Coronary artery (tissue), 2 donors: ENCODE measurements at places on chromosomes 12 and 14.

DNA sequence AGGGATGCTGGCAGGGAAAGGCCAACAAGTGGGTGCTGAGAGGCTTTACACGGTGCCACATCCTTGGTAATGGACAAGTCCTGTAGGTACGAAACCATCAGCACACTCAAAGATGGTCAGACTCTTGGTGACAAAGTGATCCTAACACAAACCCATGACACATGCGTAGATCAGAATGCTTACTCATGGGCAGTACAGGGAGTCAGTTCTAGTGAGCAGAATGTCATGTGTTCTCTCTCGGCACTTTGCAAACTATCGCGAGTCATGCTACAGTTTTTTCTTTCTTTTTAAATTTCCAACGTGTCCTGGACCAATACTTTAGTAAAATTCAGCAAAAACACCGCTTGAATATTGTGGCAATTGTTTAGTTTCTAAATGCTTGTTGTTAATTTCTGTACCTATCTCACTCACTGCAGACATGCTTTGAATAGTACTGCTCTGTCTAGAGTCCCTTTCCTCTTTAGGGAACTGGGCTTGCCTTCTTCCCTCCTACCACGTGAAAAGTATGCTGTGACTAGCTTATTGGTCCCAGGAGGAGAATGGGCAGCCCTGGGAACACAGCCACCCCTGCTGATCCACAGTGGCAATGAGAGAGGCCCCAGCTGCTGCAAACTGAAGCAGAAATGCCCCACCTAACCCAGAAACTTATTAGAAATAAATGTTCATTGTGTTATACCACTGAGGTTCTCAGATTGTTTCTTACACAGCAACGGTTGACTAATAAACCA lies 62.4 kb downstream of the UBR7 start:
- DNase-seq, result no peak

- DNase-seq, result no peak
Observed at GRCh38 chr12:76720068-76720467, 43.8 kb upstream of the ZDHHC17 start.

DNA sequence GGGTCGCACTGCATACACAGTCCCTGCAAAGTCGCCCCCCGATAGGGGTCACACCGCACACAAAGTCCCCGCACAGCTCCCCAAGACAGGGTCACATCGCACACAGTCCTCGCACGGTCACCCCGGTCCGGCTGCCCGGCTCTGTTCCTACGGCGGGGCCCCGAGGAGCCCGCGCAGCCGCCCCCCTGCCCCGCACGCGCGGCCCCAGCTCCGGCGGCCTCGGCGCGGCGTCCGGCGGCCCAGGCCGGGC lies 300 bp downstream of the SSH1 start:
- DNase-seq, result peak; percentile 82

DNA sequence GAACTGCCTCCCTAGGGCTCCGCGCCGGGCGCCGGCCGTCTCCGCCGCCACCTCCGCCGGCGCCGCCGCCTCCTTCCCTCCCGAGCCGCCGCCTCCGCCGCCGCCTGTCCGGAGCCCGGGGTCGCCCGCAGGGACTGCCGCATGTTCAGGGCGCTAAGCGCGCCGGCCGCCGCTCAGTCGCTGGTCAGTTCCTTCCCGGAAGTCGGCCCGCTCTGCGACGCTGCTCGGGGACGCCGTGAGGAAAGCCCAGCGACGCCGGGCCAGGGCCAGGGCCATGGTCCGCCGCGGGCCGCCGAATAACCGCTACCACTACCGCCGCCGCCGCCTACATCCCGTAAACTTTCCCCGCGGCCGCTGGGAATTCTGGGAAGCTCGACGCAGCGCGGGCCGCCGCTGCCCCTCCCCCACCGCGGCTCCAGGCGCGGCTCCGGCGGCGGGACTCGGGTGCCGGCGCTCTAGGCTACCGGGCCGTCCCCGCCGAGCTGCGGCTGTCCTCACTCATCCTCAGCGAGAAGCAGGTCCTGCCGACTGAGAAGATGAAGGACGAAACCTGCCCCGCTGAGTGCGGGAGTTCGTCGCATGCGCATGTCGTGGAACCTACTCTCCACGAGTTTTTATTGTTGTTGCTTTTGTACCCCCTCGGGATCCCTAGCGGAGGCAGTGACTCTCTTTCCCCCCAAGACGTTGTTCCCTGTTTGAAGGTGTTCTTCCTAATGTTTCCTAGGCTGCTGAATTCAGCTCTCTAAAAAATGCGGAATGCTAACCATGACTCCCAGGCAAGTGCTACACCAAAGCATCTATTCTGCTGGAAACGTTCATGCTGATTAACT lies at the start of gene SAV1:
Gene SAV1 (minus strand): TSS at position 311 of the 830 bp plus-strand sequence. CDS start 339 bp downstream, outside the sequence.
- DNase-seq, result peak; percentile 88

DNA sequence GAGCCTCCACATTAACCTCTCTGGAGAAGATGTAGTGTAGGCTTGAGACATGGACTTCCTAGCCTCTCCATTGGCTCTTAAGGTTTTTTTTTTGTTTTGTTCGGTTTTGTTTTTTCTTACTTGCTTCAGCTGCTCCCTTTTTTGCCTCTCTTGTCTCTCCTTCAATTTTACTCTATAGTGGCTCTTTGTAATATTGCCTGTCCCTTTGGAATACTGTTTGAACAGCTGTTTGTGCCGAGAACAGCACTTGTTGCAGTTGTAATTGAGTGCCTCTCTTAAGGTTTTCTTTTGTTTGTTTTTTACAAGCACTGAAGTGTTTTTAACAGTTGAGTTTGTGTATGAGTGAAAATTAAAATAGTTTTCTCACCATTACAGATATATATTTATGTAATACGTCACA lies 567.7 kb downstream of the LRFN5 start:
- no peak for DNase-seq

GRCh38 chr12:130162745-130163460 lies 639 bp downstream of the FZD10 start:
- DNase-seq, result no peak

GRCh38 chr12:107169200-107169599 lies 75.9 kb upstream of the CRY1 start:
- DNase-seq, result no peak

GRCh38 chr12:84842406-84843013 lies 70.1 kb downstream of the SLC6A15 start:
- DNase-seq, result no peak

DNA sequence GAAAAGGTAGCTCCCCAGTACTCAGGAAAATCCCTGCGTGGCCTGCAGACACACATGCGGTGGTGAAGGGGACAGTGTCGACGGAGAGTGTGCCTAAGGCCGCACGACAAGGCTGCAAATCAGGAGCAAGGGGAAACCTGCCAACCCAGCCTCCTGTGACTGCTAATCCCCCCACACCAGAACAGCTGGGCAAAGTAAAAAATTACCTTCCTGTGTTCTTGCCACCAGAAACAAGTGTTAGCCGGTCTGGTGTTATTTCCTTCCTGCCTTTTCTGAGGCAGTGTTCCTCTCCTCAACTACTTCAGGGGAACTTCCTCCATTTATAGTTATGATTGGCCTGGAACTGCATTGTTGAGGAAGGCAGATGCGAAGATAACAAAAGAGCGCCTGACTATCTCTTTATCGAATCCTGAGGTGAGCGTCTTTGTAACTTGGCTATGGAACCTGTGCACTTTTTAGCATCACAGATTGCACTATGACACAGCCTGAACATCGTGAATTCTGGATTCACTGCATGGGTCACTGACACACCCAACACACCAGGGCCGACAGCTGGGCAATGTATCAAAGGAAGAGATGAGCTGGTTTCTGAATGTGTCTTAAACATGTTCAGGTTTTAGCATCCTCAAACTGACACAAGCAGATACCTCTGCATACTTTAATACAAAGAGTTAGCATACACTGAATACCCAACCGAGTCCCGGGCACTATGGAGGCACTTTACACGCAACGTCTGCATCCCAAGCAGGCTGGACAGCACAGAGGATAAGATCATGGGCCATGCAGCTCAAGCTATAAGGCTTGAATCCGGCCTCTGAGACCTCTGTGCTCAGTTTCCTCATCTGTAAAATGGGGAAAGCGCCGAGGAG lies 28.9 kb downstream of the SLC15A4 start:
- no peak for DNase-seq

DNA sequence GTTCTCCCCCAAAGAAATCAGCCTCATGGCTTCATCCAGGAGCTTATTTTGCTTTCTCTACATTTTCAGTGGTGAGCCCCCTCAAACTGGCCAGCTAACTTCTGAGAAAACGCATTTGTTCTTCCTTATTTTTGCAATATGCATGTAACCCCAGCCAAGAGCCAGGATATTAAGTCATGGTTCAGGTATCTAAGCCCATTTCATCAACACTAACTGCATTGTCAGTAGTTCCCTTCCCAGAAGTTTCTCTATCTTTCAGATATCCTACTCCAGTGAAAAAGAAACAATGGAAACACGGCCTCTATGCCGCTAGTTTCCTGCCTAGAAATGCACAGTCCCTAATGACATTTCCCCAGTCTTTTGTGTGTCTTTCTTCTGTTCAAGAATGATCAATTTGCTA lies 102.8 kb upstream of the RASSF8 start:
- no peak for DNase-seq

DNA sequence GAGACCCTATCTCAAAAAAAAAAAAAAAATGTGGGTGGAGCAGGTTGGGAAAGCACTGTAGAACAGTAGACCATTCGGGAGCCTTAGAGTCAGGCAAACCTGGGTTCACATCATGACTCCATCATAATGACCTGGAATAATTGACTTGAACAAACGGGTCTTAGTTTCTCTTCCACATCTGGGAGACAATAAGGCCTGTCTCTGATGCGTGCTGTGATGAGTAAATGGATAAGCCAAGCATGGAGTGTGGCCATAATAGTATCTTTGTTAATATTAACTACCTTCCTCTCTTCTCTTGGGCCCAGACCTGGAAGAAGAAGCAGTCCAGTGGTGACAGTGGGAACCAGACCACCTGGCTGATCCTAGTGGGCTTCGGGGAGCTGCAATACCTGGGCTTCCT lies 54.5 kb downstream of the KANSL2 start:
- no peak for DNase-seq

GRCh38 chr12:53938326-53939140 lies at the start of gene HOXC13:
Gene HOXC13, plus strand, starts transcription at chr12:53938831. Its CDS starts 76 bp downstream, at chr12:53938907.
- no peak for DNase-seq

DNA sequence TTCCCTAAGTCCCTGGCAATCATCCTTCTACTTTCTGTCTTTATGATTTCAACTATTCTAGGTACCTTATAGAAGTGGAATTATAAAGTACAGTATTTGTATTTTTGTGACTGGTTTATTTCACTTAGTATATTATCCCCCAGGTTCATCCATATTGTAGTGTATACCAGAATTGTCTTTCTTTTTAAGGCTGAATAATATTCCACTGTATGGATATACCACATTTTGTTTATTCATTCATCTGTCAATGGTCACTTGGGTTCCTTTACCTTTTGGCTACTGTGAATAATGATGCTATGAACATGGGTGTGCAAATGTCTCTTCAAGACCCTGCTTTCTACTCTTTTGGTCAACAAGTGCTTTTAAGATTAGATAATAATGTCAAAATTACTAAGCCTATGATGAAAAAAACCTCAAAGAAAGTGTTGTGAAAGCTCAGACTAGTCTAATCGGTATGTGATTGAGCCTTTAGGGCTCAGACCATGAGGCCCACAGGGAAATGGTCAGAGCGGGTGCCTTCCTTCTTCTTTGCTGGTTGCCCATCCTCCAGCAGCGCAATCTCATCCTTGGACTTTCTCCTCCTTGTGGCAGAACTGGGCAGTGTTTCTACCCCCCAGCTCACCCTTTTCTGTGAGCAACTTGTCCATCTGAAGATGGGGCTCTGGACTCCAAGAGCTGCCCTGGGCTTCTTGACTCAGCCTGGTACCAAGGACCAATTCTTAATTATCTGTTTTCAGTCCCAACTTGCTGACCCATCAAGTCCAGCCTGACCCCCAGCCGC lies 105.4 kb downstream of the TTC8 start:
- no peak for DNase-seq

DNA sequence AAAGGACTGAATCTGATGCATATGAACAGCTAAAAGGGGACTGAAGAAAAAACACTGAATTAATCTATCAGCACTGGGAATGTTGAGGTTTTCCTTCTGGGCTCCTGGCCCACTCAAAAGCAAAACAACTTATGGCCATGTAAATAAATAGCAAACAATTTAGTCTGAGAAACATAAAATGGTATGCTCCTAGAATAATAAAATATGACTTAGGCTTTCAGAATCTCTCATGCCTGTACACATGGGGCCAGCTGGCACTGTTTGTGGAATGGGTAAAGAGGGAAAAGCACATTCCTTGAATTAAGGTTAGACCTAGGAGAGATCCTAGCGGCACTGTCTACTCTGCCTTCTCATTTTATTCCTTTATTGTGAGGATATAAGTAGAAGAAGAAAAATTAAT lies 6.2 kb downstream of the KLHDC2 start:
- DNase-seq, result no peak

DNA sequence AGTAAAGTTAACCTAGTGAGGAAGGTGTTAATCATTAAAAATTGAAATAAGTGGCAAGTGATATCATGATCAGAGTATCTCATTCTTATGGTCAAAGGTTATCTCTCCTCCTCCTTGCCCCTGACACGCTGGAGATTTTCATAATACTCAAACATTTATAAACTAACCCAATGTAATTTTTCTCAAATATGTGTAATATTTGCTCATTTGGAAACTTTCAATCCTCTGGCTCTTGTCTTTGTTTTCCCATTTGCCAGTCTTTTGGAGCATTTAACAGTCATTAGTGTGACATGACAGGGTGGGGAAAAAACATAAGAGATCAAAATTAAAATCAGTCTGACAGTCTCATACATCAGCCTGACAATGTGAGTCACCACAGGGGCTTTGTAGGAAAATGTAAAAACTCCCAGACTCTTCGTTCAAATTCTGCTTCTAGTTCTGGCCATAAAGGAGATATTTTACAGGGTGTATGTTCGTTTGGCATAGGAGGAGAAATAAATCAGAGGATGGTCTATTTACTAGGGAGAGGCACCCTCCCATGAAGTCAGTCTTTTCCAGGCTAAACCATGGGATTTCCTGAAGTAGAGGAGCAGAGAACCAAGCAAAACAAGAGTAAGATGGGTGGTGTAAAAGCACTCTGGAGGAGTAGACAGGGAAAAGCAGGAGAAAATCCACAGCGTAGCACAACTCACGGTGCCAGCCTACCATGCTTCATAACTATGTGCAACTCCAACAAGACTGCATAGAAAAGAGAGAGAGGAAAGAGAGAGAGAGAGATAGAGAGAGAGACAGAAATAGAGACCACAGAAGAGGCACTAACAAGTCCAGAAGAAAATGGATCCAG lies 369.2 kb upstream of the PDE3A start:
- DNase-seq, result no peak

DNA sequence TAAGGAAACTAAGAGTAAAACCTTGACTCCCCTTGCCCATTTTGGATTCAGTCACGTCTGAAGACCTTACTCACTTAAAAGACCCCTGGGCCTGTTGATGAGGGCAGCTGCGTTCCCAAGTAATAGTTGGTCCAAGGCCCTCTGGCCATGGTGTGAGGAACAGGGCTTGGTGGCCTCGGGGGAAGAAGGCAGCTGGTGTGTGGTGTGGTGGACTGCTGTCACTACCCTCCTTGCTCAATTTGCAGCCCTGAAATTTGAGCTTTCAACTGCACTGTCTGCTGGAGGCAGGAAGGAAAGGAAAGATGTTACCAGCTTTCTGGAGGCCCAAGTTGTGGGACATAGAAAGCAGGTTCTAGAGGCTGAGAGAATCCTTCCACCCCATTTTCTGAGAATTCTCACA lies 128.2 kb downstream of the SLC38A6 start:
- DNase-seq, result no peak
